ENCODE measurements at places on chromosomes 12 and 14.

DNA sequence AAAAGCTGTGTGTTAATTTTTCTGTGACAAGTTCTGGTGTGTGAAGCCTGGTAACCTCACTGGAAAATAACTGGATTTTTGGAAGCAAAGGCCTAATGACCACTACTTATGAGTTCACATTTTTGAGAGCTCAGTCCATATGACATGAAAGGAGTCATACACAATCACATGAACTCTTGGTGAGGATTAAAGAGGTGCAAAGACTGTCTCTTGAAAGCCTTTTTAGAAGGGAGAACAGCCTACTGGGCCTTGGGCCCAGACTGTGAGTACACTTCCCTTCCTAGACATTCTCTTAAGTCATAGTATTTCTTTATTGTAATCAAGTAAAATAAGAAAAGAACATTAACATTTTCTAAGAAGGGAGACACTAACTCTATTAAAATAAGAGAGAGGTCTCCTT lies 176.1 kb downstream of the BCAT1 start:
- DNase-seq: no peak

GRCh38 chr12:21884936-21885335 lies 56.3 kb downstream of the ABCC9 start:
- DNase-seq: no peak

DNA sequence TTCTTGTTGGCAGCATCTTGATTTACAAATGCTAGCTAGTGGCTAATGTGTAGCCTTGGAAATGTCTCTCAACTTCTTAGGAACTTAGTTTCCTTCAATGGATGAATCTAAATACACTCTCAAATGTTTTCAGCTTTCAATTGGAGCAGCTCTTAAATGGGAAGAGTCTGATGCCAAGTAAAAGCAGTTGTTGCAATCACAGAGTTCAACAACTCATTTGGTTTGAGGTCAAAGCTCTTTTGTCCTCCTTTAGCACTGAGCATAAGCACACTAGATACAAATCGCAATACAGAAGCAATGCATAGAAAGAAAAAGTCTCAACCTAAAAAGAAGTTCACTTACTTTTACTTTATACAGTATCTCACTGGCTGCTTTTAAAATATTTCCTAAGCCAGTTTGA lies 986.1 kb upstream of the FLRT2 start:
- DNase-seq: no peak

GRCh38 chr14:90666571-90666970 lies 149.7 kb downstream of the TTC7B start:
- DNase-seq: no peak

DNA sequence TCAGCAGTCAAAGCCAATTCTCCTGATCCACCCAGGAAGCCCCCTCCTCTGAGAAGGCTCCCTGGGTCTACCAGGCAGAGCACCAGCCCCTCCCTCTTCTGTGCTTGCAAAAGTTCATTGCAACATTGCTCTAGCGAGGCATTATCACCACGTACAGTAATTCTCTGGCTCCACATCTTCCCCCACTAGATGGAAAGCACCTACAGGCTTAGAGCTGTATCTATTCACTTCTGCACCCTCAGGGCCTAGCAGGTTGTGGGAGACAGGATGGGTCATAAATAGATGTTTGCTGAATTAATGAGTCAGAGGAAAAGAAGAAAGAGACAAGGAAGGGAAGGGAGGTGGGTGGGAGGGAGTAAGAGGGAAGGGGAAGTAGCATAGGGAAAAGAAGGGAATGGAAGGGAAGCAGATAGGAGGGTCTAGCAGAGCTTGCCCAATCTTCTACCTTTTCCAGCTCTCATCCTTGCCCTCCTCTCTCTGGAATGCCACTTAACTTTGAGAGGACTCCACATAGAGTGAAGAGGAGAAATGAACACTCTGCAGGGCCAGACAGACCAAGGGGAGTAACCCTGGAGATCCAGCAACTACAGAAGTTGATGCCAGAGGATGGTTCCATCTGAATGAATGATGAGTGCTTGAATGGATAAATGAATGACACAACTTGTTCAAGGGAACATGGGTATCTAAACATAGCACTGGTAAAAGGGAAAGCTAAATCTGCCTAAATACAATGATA lies 42.0 kb upstream of the NT5DC3 start:
- no peak for DNase-seq

GRCh38 chr14:47744155-47744554 lies 68.8 kb upstream of the MDGA2 start:
- no peak for DNase-seq

GRCh38 chr12:46377678-46378077 lies 5.1 kb upstream of the SLC38A2 start:
- DNase-seq: no peak

- DNase-seq: no peak
Observed at GRCh38 chr14:80186301-80186800, 25.0 kb downstream of the DIO2 start.

Data from activated CD4-positive, alpha-beta T cell treated with anti-CD3 and anti-CD28 coated beads, Interleukin-2, amount 10 ng/mL, durations not matched to agents 7 days and 5 days (primary cell).